Activated naive CD8-positive, alpha-beta T cell treated with anti-CD3 and anti-CD28 coated beads, Interleukin-2, amount 50 U/mL, for 24 hours (primary cell): ENCODE measurements at places on chromosomes 7 and 10.

- DNase-seq = no peak
Measured at GRCh38 chr7:146119002-146119401, 2.4 kb downstream of the CNTNAP2 start.

DNA sequence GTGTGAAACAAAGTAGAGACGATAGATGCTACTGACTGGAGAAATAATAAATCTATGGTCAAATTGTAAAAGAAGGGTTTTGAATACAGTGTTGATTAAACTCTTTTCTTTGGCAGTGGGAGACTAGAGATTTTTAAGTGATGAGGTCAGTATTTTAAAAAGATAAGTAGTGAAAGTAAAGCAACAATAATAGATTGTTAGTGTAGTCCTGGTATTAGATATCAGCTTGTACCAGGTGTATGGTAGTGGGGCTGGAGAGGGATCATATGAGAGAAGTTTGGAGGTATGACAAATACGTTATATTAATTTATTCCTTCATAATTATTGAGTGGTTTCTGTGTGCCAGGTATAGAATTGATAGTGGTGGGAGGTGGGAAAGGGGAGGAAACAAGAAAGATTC is 25.2 kb downstream of the PHTF2 start:
- no peak for DNase-seq

DNA sequence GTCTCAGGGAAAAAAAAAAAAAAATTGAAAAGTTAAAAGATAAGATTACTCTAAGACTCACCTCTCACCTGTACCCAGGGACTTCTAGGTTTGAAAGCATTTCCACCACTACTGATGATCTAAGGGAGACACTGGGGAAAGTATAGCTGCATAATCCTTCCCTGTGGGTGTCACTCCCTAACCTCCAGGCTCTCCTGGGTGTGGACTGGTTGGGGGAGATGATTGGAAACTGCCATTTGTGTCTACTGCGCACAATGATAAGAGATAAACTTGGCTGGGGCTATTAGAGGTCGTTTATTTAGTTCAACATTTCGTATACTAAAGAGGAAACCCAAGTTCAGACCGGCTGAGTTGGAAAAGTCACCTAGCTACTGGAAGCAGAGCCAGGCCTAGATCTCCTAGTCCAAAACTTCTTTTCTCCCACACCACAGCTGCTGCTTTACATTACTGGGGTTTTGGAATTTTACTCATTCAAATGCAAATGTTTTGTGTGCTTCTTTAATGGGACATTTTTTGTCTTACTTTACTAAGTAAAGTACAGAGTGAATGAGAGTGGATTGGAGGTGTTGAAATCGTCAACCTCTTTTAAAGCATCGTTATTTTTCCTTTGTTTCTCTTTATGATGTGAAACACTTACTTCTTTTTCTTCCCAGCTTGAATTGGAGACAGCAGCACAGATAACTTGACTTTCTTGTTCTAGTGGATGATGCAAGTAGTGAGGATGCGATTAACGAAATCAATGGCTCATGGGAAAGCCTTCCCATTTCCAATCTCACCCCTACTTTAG is 22.3 kb upstream of the SEC61G start:
- DNase-seq = no peak

DNA sequence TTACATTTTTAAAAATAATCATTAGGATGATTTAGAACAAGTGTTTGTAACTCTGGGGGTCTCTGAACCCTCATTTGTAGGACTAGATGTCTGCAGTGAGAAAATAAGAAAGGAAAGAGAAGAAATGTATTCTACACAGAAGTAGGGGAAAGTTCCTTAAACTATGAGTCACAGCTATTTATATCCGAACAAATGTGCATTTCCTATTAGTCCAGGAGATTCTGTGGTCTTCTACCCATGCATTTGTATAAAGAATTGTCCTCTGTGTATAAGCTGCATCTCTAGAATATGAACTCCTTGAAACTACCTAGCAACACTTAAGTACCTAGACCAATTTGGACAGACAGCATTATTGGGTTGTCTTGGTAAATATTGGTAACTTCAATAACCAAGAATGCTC is 15.9 kb upstream of the CD36 start:
- DNase-seq = no peak

- DNase-seq = no peak
Measured at GRCh38 chr10:113094114-113094486, 144.1 kb downstream of the TCF7L2 start.

GRCh38 chr7:137147338-137147720 is 196.2 kb downstream of the PTN start:
- DNase-seq = no peak

- no peak for DNase-seq
Measured at GRCh38 chr7:139771001-139771956, 6.5 kb downstream of the HIPK2 start.

DNA sequence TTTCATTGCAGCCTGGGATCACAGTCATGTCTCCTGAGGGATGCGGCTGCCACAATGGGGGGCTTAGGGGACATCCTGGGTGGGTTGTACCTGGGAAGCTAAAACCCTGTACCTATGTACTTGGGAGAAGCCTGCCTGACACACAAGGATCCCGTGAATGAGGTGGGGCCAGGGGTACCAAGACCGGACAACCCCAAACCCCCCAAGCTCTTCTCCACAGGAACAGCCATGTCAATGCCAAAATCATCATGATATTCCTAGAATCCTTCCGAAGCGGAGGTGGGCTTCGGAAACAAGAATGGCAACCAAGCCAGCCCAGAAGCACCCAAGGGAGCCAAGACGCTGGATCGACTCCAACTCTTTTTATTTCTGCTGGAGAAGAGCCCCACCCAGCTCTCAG is 260.3 kb upstream of the TCERG1L start:
- no peak for DNase-seq

GRCh38 chr7:38518541-38518940 is 112.6 kb downstream of the AMPH start:
- no peak for DNase-seq

DNA sequence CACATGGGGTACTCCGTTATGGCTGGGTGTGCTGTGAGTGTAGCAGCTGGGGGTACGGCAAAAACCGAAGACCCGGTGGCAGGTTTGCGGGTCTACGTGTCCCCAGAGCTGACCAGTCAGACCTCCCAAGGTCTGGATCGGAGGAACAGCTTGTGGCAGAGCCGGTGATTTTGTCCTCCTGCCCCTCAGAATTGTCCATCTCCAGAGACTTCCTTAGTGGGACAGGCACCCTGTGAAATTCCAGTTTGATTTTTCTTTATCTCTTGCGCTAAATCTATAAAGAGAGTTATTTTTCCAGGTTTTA is 1.0 kb downstream of the EIF3B start:
- no peak for DNase-seq

DNA sequence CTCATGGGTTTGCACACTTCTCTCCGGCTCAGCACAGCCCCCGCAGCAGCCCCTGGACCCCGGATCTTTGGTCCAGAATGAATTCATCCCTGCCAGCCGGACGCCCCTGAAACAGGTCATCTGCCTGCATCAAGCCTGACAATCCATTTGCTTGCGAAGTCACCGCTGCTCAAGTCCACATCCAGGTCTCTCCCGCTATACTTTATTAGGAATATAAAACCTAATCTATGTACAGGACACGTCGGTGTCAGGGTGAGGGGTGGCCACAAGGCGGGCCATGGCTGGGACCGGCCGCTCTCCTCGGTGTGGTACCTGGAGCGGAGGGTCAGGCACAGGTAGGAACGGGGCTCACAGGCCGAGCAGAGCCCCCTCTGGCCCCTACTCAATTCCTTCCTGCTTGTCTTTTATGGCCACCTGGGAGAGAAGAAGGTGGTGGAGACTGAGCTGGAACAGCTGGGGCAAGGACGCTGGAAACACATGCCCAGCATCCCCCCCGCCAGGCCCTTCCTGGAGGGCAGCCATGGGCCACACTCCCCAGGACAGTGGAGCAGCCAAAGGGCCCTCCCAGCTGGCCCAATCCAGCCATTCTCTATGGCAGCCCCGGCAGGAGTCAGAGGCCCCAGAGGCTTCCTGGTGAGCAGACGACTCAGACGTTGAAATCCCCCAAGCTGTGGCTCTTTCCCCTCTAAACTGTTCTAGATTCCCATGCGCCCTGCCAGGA is 5.3 kb downstream of the POLR2J start:
- no peak for DNase-seq

DNA sequence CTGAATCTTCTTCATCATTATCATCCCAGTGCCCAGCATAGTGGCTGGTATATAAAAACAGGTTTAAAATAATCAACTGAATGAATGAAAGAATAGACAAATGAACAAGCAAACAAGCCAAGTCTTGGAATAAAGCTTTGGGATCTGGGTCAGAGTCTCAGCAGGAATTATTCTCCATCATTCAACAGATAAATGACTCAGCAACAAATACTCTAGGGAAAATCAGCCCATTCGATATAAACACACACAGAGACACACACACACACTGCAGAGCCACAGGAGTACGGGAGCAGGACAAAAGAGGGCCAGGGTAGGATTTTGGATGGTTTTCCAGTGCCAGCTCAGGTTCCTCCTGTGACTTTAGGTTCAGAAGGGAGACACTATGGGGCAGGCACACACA is 29.2 kb upstream of the DLX6 start:
- no peak for DNase-seq

DNA sequence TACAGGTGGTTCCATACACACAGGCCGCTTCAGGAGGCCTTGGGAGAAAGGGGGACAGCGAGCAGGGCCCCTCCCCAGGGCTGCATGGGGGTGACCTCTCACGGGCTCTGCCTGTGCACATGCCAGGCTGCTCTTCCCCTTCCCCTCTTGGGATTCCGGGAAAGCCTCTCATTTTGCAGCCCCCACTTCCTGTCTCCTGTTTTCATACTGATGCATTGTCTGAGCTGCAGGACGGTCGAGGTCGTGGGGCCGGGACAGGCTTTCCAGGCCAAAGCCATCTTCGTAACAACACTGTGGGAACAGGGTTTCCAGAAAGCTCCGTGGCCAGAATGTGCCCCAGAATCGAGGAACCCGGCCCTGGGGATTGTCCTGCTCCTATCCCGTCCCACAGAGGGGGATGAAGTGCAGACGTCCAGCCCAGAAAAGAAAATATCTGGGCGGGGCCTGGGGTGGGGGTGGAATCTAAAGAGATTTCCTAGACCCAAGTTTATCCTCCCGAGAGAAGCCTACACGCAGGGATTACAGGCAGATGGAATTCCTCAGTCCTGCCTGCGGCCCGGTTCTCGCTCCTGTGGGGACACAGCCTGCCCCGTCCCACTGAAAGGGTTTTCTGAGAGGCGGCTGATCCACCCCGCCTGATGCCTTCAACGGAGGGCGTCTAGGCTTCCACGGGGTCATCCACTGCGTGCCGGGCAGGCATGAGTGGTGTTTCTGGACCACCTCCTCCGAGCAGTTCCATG is 29.5 kb upstream of the DNAAF5 start:
- DNase-seq = no peak

- DNase-seq = no peak
Measured at GRCh38 chr10:88118729-88119128, 255.3 kb downstream of the PTEN start.

DNA sequence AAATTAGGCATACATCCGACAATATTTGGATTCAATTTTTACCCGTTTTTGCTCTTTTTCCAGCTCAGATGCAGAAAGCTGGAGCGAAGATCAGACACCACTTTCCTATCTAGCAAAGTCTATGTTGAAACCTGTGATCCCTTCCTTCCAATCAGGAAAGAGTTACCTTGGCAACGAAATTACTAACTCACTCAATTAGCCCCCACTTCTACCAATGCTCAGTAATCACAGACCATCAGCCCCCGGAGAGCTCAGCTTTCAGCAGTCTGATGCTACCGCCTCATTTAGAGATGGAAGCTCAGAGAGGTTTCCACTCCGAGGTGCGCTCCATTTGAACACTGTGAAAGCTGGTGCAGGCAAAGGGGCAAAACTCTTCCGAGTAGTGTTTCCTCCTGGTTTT is 6.7 kb downstream of the FRAT1 start:
- no peak for DNase-seq

GRCh38 chr7:112042631-112043030 is 163.6 kb downstream of the DOCK4 start:
- no peak for DNase-seq

DNA sequence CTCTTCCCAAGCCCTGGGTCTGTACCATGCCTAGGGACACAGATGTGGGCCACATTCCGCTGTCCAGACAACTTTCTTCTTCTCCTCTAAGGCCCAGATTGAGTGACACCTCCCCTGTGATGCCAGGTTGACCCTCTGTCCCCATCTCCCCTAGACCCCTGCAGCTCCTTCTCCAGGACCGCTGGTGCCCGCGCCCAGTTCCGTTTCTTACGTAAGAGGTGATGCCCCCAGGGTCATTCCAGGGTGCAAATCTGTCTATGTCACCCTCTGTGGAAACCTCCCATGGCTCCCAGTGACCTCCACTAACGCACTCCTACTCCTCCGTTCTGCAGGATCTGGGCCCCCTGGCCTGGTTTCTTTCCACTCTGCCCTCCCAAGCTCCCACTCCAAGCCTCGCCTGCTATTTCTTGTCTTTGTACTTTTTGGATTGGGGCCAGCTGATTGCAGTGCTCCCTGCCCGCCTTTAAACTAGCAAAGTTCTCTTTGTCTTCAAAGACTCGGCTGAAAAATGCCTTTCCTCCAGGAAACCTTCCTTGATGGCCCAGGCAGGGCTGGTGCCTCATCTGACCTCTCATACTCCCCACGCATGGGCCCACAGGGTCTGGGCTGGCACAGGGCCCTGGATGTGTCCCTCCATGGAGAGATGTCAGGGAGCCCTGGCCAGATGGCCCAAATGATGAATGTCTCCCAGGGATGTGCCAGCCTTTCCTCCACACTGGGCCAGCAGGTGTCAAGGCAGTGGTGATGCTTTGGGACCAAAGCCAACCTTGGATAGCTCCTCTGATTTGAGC is 21.3 kb upstream of the ELN start:
- no peak for DNase-seq

DNA sequence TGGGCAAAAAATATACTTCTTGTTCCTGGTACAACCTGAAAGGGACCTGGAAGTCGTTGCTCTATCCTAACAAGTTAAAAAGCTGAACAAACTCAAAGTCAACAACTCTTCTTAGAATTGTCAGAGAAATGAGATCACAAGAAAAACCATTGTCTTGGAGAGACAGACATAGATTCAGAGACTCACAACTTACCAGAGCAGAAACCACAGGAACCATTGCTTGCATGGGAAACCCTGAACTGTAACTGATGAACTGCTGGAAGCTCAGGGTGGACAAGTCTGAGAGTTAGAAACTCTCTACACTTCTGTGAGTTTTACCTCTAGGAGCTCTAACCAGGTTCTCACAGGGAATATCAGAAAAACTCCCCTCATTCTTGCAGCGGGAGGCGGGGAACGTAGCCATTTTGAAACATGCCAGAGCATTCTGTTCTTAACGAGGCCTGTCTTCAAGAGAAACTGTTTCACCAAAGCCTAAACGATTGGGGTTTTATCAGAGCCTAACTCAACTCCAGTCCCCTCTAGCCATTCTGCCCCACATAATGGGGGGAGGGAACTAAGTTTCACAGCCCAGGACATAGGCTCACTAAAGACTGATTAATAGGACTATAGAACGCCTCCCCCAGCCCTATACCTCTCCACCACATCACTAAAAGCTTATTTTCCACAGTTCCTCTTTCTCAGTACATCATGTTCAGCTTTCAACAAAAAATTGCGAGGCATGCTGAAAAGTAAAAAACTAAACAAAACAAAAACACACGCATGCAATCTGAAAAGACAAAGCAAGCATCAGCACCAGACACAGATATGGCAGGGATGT is 12.0 kb upstream of the GSDME start:
- DNase-seq = no peak
